ENCODE measurements at places on chromosomes 2 and 18.
A peak's percentile ranks its signal among the peaks of the same experiment; 100 is the strongest.

GRCh38 chr2:38602136-38602731 is 494 bp downstream of the HNRNPLL start:
- peak; percentile 64 for DNase-seq

GRCh38 chr2:32377928-32378327 is 21.1 kb downstream of the BIRC6 start:
- DNase-seq: no peak

- DNase-seq: no peak
Measured at GRCh38 chr2:109335631-109336176, 206.7 kb downstream of the SH3RF3 start.

GRCh38 chr2:159089543-159089942 is 121.1 kb downstream of the TANC1 start:
- no peak for DNase-seq

GRCh38 chr2:158325031-158325781 is 131.3 kb downstream of the CCDC148 start:
- DNase-seq: no peak

DNA sequence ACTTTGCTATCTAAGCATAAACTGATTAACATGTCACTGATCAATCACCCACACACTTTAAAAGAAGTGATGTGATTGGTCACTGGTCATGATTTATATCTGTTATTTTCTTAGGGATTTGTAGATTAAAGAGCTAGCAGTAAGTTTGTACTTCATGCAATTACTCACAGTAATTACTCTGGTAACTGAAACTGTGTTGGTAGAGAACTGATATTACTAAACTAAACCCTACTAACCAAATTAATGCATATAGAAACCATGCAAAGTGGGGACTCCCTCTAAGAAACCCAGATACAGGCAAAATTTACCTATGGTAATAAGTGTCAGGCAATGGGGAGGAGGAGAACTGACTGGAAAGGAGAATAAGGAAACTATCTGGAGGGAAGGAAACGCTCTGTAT is 44.8 kb upstream of the C2orf15 start:
- no peak for DNase-seq

- no peak for DNase-seq
Measured at GRCh38 chr2:38515155-38516074, 87.3 kb downstream of the HNRNPLL start.

GRCh38 chr18:10111191-10111590 is 197.4 kb downstream of the VAPA start:
- DNase-seq: no peak

DNA sequence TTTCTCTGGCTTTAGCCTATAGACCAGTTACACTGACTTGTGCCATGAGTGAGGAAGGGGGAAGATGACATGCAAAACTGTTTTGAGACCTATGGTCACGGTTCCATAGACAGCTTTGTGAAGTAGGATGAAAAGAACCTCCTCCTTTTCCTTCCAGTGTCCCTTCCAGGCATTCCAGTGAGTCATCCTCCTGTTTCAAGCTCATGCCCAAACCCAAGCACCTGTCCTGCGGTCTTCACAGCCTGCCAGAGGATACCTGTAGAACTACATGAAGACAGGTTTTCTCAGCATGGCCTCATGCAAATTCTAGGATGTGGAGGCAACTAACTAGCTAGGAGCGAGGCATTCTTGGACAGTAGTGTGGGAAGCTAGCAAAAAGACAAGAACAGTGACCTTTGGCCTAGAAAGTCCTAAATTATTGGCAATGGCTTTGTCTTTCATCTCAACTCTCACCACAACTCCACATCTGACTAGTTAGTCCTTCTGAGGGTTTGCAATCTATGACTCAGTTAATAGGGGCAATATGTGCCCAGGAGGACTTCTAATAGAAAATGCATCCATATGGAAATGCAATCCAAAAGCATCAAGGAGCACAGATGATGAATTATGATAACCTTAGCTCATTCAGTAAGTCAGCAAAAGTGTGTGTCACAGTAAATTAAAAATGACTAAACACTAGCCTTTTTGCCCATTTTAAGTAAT is 154.7 kb downstream of the RBM43 start:
- DNase-seq: no peak

DNA sequence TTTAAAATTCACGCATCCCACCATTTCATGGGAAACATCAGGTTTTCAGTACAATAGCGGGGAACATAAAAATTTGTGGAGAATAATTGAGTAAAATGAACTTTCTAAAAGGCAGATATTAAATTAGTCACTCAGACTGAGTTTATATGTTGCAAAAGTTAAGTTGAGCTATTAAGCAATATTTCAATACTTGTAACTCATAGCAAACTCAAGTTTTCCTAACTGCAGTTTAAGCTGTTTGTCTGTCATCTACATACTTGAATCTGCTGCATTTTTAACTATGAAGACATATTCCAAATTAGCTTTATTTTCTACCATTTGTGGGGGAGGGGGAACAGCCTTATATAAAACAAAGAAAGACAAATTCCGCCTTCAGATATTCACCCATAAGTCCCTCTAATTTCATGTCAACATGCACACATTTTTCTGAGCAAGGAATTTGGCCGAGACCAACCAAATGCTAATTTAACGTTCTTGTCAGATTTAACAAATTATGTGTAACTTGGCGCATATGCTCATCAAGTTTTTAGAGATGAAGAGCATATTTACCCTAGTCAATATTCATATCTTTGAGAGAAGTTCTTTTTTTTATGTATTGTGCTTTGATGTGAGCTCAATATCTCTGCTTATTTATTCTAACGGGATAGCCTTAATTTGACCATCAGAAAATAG is 462.9 kb downstream of the TXNL1 start:
- DNase-seq: no peak

GRCh38 chr18:80145196-80145804 is 36.2 kb downstream of the ADNP2 start:
- DNase-seq: no peak

DNA sequence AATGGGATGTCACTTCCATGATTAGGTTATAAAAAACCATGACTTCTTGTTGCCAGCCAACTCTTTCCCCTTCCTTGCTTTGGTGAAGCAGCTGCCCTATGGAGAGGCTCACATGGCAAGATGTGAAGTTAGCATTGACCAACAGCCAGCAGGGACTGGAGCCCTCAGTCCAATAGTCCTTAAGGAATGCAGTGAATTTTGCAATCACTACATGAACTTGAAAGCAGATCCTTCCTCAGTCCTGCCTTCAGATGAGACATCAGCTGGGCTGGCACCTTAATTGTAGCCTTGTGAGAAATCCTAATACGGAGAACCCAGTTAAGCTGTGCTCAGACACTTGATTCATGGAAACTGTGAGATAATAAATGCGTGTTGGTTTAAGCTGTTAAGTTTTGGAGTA is 61.8 kb downstream of the ATP8B1 start:
- no peak for DNase-seq

- DNase-seq: no peak
Measured at GRCh38 chr2:120558847-120559246, 176.8 kb upstream of the GLI2 start.

DNA sequence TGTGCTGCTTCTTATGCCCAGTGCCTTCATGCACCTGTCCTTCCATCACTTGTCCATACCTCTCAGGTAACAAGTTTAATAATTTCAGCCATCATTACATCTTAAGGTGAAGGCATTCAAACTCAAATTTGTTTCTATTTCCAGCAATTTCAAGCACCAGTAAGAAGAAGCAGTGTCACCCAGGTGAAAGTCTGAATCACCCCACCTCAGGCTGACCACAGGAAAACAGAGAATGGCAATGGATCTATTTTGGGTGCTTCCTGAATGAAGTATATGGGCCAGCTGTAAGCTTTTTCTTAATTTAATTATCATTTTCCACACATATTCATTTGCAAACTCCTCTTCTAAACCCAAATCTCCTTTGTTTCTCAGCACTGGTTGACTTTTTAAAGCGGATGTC is 372.7 kb upstream of the SOX11 start:
- no peak for DNase-seq

DNA sequence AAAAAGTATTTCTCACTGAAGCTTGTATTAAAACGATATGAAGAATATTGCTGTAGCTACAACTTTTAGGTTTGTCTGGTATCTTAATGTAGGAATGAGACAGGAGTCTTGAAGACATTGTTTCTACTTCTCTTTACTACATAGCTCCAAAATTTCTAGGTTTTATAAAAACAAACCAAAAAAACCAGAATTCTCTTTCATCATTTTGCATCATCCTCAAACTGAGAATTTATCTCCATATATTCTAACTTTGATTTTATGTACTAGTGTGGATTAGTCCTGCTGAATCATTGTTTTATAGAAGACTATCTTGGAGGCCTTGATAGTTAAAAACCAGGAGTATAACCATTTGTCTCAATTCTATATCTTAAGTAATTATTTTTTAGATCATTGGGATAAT is 100.2 kb downstream of the ICA1L start:
- DNase-seq: no peak

DNA sequence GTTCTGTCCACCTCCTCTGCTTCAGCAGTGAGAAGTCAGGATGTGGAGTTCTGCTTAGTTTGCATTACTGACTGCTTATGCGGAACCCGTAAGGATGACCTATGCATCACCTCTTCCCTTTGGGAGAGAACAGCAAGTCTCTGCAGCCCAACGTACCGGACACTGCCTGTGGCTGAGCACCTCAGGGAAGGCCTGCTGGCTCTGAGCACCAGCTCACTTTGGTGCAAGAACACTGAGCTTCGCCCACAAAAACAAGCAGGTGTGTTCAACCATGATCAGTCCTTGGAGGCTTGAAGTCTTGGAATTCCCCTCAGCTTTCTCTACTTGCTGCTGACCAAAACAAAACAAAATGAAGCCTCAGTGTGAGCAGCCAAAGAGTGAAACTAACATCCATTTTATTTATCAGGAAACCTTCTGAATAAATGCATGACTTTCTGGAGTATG is 52.7 kb upstream of the NCK2 start:
- no peak for DNase-seq

DNA sequence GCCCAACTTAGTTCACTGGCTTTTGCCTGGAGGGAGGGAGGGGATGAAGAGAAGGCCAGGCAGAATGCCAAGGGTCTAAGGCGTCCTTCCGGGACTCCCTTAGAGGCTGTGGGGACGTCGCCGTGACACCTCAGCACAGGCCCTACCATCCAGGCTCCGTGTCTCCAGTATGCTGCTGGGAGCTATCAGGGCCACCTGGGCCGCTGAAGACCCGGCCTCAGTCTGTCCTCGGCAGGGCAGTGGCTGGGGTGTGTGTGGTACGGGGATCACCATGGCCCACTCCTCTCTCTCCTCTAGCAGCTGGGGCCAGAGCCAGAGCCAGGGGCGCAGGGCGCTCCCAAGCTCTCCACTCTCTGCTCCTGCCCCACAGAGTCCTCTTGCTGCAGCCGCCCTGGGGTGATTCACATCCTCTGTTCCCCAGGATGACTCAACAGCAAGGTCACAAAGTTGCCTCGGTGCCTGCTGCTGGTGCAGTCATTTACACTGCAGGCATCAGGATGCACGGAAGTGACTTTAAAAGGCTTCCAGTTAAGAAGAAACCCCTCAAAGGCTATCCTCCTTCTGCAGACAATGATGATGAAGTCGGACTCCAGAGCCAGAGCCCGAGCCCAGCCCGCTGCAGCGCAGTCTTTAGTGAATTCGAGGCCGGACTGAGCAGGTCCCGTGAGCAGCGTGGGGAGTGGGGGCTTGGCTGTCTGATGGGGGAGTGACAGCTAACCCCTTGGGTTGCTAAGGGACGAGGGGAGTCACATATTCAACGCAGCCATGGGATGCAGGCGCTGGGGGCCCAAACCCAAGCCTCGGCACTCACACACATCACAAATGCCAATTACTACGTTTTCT is 31.9 kb downstream of the SNORC start:
- DNase-seq: no peak

DNA sequence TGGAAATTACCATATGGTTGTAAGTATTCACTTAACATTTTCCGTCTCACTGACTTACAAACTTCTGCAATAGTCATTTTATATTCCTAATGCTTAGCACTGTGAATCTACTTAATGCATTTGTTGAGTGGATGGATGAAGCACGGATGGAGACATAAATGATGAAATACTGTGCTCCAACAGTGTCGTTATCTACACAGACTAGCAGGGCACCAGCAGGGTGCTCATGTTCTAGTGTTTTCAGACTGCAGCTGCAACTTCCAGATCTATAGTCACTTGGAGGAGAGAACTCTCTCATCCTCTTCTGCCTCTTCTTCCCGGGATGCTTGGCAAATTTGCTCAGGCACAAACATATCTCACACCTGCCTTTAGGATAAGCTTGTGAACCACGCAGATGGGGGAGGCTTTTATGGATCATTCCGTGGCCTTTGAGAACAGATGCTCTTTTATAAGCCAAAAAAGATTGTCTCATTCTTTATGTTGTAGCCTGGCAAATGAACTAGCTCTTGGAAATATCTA is 797.7 kb downstream of the MBD2 start:
- DNase-seq: no peak

DNA sequence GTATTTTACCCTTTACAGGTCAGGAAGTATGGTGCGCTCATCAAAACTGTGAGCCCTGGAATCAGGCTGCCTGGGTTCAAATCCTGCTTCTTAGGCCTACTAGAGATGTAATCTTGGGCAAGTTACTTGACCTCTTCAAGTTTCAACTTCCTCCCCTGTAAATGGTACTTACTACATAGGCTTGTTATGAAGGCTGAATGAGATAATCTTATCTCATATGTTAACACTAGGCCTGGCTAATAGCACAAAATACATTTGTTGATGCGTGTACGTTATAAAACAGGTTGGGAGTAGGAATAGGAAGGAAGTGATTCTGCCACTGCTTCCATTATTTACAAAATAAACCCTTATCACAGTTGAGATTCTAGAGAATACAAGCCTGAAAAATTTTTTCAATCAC is 1.7 kb upstream of the RFTN2 start:
- no peak for DNase-seq

GRCh38 chr2:85436836-85437487 is 18.4 kb downstream of the SH2D6 start:
- DNase-seq: peak; percentile 29

DNA sequence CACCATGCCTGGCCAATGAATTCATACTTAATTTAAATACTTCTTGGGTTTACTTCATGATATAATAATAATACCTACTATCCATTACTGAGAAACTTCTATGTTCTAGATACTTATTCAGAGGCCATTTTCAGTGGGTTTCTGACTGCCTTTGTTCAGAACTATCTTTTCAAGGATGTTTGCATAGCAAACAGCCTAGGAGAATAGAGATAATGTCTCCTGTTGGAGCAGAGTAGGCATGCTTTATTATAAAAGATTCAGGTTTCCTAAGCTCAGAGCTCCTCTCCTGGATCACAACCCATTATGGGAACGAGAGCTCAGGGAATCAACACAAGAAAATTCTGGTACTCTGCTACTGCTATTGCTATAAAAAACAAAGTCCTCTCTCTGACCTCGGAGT is 11.1 kb downstream of the FASTKD1 start:
- DNase-seq: no peak

DNA sequence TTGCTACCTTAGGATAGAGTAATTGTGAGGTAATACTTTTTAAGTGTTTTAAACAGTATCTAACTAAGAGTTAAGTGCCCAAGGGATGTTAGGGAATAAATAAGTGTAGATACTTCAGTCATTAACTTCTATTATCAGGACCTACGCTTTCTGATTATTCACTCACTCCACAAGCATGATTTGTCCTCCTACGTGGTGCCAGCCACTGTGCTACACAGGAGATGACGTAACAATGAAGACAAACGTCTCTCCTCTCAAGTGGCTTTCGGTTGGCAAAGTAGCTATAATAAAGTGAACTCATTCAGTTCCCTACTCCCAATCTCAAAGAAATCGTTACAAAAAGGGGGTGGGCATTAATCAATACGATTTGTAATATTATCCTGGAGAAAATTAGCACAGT is 100.9 kb upstream of the SETBP1 start:
- DNase-seq: no peak

Data from activated T-cell treated with anti-CD3 and anti-CD28 coated beads, Interleukin-2, amount 50 U/mL, for 1 hour (primary cell).